ENCODE measurements at places on chromosomes 12 and 14. TPM values are rescaled to one million over a fixed set of nuclear protein-coding genes. Genes with fewer than 3 reads are reported as not detected.

The OXA1L gene
- total RNA-seq, result 146 TPM

The MDM1 gene
- 10.4 TPM for total RNA-seq

The KERA gene
- not detected for total RNA-seq

The FOXG1 gene
- not detected for total RNA-seq

The RD3L gene
- total RNA-seq, result not detected

The ACSS3 gene
- total RNA-seq, result not detected

The LRP6 gene
- total RNA-seq, result 17.3 TPM

The GPR68 gene
- 1.5 TPM for total RNA-seq

The OTUB2 gene
- 7.7 TPM for total RNA-seq

The TAS2R10 gene
- 0.58 TPM for total RNA-seq

The OR6C68 gene
- total RNA-seq, result not detected

The MARK3 gene
- total RNA-seq, result 69.9 TPM

The EPYC gene
- not detected for total RNA-seq

The CD4 gene
- total RNA-seq, result not detected

The IFNG-AS1 gene
- total RNA-seq, result not detected

The RAP1B gene
- 103 TPM for total RNA-seq

The KRT77 gene
- total RNA-seq, result not detected

The KRT80 gene
- total RNA-seq, result 30.1 TPM

The PRPF40B gene
- total RNA-seq, result 16.2 TPM

The HSP90B1 gene
- total RNA-seq, result 593 TPM

The C14orf180 gene
- not detected for total RNA-seq
